SJCRH30 (cell line): ENCODE measurements at places on chromosomes 7 and 10. TPM values are rescaled to one million over a fixed set of nuclear protein-coding genes. Genes with fewer than 3 reads are reported as not detected.

DNA sequence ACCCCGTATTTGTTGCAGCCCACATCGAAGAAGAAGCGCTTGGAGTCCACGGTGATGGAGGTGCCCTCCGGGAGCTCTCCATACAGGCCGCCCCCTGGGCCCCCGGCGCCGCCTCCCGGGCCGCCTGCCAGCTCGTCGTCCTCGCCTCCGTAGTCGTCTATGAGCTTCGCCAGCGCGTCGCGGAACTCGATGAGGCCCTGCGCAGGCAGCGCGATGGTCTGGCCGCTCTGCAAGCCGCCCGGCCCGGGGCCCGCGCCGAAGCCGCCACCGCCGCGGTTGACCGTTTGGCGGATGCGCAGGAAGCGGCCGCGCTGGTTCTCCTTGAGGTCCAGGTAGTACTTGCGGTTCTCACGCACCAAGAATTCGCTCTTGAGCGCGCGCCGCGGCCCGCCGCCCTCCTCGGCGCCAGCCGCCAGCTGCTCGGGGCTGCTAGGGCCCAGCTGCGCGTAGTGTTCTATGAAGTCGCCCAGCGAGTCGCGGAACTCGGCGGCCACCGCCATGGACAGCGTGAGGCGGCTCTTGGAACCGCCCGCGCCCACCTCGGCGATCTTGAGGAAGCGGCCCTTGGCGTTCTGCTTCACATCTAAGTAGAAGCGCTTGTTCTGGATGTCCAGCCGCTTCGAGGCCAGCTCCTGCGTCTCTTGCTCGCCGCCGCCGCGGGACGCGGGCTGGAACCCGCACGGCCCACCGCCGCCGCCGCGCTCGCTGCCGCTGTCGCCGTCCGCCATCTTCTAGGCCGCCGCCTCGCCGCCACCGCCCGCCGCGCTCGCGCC is 523 bp downstream of the PURB start:
- H3K4me3 ChIP-seq: peak overlapping the region; percentile 98
- H3K36me3 ChIP-seq: peaks cover 47% of the 10 kb centered on the region
- DNase-seq: peak; percentile 71
- no peaks in the 10 kb centered on the region for H3K27me3 ChIP-seq

Gene ANKRD2
- total RNA-seq: 0.26 and 0.51 TPM in 2 replicates

GRCh38 chr10:103762916-103763315 is 92.5 kb downstream of the SH3PXD2A start:
- no peak overlapping the region for H3K27ac ChIP-seq
- H3K36me3 ChIP-seq: no peaks in the 10 kb centered on the region
- H3K27me3 ChIP-seq: no peaks in the 10 kb centered on the region
- no peak overlapping the region for H3K4me3 ChIP-seq
- no peak for DNase-seq

DNA sequence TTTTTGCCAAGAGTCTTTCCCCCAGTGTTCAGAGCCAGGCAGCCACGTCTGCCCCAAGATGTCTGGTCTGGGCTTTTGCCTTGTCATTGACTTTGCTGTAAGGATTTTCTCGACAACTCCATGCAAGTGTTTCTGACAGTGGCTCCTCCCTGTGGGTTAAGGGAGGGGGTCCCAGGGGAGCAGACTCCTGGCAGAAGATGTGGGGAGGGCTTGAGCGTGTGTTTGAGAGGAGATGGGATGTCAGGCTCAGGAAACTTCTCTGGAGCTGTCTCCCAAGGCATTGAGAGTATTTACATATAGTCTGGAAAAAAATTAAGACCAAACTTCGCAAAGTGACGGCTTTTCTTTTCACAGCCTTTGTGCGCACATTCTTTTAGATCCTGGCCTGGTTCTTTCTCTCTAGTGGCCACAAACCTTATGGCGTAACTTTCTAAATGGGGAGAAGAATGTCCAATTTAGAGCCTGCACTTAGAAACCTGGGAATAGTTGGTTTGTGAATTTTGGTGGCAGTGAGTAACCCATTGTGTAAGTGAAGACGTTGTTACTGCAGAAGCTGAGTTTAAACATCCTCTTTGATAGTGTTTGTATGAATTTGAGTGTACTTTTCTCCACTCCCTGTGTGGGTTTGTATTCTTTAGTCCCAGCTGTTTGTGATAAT is 201.5 kb downstream of the LRMDA start:
- peak; percentile 32 for DNase-seq
- no peaks in the 10 kb centered on the region for H3K36me3 ChIP-seq
- H3K27ac ChIP-seq: no peak overlapping the region
- H3K4me1 ChIP-seq: no peaks in the 10 kb centered on the region
- H3K27me3 ChIP-seq: peaks cover 9% of the 10 kb centered on the region; the same call in 1 of the 2 replicates

Gene LGI1
- not detected in 2 replicates for total RNA-seq

Gene ADAM12
- total RNA-seq: 0.26 and 0.33 TPM in 2 replicates

Gene CDK14
- total RNA-seq: 67.6 and 78.2 TPM in 2 replicates
